ENCODE measurements at places on chromosomes 1 and 21.

- no peak for DNase-seq
Measured at GRCh38 chr1:44068442-44068921, 37.2 kb upstream of the SLC6A9 start.

DNA sequence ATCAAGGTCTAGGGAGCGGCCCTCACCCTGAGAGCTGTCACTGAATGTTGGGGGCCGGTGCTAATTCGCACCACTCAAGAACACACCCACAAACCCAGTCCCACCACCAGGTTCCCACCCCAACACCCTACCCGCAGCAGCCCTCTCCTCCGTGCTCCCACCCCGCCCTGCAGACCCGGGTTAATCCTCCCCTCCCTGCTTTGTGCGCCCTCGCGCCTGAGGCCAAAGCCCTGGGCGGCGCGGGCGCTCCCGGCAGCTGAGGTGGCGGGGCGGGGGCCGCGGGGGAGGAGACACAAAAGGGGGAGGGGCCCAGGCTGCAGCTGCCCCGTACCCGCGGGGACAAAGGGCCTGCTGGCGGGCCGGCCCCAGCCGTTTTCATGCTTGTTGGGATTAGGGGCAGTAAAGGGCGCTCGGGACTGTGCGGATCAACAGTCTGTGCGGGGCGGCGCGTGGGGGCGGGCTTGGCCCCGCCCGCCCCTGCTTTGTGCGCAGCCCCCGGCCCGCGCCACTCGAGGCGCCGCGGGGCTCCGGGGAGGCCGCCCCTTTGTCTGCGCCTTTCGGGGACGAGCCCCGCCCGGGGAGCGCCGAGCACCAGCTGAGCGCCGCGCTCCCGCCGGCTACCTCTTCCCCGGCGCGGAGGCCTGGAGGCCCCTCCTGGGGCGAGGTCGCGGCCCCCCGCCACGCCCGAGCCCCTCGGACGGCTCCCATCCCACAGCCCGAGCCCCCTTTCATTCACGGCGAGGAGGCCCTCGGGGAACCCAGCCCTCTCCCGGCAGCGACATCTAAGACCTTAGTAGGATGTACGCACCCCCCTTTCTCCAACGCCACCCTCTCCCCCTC, 10.9 kb downstream of the C1orf216 start:
- no peak for DNase-seq

DNA sequence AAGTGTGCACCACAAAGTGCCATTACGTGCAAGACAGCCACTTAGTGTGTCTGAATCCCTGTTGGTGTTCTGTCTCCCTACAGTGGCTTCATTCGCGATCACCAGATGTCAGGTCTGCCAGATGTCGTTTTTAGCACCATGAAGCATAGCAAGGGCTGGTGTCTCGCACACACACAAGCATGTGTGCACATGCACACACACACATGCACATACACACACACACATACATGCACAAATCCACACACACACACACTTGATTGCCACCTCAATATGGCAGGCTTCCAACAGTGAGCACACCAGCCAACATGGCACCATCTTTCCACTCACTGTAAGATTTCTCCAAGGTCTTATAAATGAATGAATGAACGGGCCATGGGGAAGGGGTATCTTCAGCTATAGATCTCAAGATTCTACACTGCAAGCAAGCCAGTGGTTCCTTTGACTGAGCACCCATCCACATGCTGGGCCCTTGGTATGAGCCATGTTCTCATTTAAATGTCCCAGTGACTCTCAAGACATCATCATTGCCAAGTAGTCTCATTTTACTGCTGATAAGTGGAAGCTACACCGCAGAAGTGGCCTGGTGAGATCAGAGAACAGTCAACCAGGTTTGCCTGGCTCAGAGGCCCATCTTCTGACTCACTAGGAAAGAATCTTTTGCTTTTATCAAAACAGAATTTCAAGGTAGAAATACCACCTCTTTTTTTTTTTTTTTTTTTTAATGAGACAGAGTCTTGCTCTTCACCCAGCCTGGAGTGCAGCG, 84.9 kb downstream of the SIM2 start:
- DNase-seq: peak; percentile 91

- no peak for DNase-seq
Measured at GRCh38 chr1:227776331-227776771, 39.1 kb upstream of the PRSS38 start.

GRCh38 chr1:1304331-1305299, 3.1 kb downstream of the ACAP3 start:
- peak; percentile 31 for DNase-seq

- peak; percentile 52 for DNase-seq
Measured at GRCh38 chr1:236168716-236169429, 26.5 kb downstream of the GPR137B start.

- no peak for DNase-seq
Measured at GRCh38 chr1:204104331-204105130, 31.6 kb downstream of the SOX13 start.

DNA sequence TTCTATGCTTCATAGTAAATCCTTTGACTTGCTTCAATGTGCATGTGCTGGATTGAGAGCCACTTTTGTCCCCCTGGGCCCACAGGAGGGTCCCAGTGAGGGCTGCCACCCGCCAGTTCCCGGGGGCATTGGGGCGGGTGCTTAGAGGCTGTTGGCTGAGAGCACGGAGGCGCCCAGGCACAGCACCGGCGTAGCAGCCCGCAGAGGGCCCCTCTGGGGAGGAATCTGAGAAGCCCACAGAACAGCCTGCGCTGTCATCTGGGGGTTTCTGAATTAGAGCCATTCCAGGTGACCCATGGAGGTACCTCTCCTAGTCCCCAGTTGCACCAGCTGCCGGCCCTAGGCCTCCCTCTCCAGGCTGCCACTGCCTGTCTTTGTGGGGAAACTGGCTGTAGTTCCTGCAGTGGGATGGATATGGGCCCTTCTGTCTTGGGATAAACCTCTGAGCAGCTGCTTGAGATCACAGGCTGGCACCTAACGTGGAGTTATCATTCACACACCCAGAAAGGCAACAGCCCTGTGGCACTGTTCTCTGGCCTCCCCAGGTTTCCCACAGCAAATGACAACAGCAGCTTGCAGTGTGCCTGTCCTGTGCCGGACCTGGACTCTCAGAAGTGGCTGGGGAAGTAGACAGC, 39.5 kb downstream of the TMEM51 start:
- DNase-seq: no peak

- no peak for DNase-seq
Measured at GRCh38 chr21:46554431-46555224, 50.3 kb downstream of the S100B start.

- DNase-seq: peak; percentile 88
Measured at GRCh38 chr21:45427331-45428271, 22.6 kb downstream of the COL18A1 start.

DNA sequence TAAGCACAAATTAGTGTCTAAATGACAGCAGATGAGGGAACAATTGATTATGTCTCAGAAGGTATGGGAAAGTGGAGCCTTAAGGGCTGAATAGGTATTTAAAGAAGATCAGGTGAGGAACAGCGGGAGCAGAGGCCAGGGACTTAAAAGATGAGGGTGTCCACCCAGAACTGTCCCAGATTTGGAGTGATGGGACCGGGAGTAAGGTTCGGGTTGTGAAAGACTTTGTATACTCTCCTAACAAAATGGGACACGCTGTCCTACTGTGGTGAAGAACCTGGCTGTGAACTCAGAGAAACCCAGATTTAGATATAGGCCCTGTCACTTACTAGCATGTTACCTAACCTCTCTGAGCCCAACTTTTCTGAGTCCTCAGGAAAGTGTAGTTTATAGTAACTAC, 140.6 kb downstream of the C1orf21 start:
- no peak for DNase-seq

DNA sequence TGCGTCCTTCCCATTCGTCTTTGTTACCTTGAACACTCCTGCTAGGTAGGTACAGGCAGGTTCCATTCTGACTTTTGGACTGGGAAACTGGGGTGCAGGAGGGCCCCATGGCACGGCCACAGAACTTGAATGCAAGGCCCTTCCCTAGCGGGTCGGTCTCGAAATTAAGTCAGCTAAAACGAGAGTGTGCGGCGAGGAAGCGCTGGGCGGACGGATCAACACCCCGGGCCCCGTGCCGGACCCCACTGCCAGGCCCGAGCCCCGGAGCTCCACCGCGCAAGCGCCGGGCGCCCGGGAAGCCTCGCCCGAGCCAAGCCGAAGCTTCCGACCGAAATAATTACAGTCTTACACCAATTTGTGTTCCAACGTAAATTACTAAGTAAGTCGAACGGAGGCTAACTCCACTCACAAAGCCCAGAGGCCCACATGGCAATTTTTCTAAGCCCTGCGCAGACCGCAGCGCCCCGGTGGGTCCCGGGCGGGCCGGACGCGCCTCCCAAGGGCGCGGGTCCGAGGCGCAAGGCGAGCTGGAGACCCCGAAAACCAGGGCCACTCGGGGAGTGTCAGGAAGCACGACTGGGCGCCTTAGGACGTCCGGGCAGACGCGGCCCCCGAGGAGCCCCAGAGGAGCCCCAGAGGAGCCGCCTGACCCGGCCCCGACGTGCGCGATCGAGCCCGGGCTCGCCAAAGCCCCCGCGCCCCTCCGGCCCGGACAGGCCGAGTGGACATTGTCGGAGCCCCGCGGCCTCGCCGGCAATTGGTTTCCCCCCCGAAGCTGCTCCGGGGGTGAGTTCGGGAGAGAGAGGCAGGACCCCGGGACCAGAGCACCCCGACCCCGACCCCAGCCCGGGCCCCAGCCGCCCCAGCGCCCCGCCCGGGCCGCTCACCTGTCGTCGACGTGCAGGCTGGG, 624 bp downstream of the RIPK4 start:
- DNase-seq: no peak

DNA sequence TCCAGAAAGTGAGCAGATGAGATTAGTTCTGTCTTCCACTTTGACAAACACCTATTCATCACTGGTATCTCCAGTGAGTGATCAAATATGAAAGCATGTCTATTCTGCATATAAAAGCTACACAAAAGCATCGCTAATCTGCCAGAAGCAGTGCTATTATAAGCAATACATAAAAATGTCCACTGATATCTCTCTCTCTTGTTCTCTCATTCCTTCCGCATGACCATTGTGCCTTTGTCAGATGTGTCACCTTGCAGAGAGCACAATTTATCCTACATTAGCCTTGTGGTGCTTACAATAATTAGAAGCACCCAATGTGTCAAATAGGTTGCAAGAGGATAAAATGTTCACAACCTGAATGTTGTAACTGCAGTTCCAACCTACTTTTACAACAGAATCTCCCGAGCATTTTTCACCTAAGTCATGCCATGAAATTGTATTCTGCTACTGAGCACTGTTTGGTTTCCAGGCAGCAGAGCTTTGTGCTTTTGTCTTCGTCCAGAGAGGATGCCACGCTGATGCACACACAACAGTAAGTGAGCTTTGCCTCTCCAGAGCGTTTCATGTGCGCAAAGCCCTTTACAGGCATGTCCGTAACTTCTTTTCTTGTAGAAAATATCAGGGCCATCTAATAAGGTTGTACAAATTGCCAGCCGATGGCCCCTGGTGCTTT, 198.7 kb upstream of the PLD5 start:
- DNase-seq: no peak

DNA sequence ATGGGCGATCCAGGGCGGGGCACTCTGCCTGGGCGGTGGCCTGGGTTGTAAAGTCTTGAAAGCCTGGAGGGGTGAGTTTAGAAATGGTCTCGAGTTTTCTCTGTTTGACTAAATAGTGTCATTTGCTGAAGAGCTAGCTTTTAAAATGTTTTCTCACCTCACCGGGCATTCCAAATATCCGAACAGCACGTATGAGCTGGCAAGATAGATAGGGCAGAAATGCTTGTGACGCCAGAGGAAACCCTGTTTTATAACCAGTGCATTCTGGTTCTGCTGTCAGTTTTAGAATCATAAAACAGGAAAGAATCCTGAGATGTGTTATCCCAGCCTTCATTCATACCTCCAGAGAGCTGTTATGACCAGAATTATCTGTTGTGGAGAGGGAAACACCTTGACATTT, 725 bp downstream of the RTCA start:
- DNase-seq: no peak

DNA sequence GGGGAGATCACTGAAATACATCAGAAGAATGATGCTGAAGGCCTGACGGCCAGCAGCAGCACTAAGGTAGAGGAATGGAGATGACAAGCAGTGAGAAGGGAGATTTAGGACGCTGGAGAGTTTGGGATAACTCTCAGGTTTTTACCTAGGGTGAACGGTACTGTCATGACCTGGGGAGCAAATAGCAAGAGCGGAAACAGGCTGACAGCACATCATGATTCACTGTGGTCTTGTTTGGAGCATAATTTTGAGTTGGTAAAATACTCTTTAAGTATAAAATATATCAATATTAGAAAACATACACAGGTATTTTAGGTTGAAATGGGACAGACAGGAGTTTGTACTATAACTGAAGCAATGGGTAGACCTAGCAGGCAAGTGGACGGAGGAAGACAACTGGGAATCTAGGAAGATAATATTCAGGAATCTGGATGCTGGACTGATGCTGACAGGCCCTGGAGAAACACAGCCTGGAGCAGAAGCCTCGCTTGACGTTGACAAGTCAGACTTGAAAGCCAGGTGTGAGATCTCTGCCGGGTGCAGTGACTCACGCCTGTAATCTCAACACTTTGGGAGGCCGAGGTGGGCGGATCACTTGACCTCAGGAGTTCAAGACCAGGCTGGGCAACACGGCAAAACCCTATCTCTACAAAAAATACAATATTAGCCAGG, 33.3 kb downstream of the ALG14 start:
- DNase-seq: no peak

- no peak for DNase-seq
Measured at GRCh38 chr21:35226968-35227744, 178.1 kb upstream of the RUNX1 start.

GRCh38 chr21:38930066-38930465, 124.3 kb downstream of the ETS2 start:
- DNase-seq: no peak

DNA sequence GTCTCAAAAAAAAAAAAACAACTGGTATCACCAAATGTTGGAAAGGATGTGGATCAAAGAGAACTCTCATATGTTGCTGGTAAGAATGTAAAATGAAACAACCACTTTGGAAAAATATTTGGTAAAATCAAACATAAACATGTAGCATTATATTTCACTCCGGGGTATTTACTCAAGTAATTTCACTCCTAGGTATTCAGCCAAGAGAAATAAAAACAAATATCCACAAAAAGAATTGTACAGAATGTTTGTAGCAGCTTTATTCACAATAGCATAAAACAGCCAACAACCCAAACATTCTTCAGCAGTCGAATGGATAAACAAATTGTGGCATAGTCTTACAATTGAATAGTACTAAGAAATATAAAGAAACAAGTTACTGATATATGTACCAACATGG, 32.4 kb upstream of the ZSWIM5 start:
- no peak for DNase-seq

- no peak for DNase-seq
Measured at GRCh38 chr1:183911285-183911684, 106.4 kb downstream of the RGL1 start.

DNA sequence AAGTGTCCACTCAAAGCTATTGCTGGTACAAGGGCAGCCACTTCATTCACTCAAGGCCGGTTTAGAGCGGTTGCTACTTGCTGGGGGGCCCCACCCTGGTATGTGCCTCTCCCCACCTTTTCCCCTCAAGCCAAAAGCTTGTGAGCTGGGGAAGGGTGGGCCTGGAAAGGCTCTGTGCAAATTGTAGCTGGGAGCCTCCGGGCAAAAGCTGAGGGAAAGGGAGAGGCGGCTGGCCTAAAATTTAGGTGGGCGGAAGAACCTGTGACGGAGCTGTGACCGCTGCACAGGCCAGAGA, 306 bp upstream of the SH3D21 start:
- DNase-seq: no peak

GRCh38 chr1:203930342-203930741, 68.9 kb downstream of the SNRPE start:
- no peak for DNase-seq

GRCh38 chr1:11804666-11805421, 920 bp downstream of the MTHFR start:
- no peak for DNase-seq

- no peak for DNase-seq
Measured at GRCh38 chr1:3461934-3462275, 7.4 kb downstream of the ARHGEF16 start.

- peak; percentile 49 for DNase-seq
Measured at GRCh38 chr21:45874716-45875415, 106.7 kb upstream of the COL6A1 start.

All from kidney epithelial cell (primary cell).